Activated CD4-positive, alpha-beta T cell treated with anti-CD3 and anti-CD28 coated beads, Interleukin-2, amount 10 ng/mL, durations not matched to agents 7 days and 5 days (primary cell): ENCODE measurements at places on chromosomes 1 and 21.

DNA sequence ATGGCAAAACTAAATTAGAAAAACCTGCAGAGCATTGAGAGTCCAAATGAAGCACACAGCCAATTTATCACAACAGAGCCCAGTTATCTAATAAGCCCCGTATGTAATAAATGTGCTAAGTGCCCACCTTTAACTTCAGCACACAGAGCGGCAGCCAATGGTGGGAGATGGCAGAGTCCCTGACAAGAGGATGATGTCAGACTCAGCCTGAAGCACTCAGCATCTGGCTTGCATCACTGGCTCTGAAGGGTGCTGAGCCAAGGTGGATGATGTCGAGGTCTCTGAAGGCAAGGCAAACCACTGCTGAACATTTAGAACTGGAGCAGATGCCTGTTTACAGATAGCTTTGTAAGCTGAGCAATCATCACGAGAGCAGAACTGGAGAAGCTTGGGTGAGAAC is 118.3 kb downstream of the NUF2 start:
- DNase-seq = no peak
- no peak overlapping the region for H3K27ac ChIP-seq
- H3K4me1 ChIP-seq = no peaks in the 10 kb centered on the region

DNA sequence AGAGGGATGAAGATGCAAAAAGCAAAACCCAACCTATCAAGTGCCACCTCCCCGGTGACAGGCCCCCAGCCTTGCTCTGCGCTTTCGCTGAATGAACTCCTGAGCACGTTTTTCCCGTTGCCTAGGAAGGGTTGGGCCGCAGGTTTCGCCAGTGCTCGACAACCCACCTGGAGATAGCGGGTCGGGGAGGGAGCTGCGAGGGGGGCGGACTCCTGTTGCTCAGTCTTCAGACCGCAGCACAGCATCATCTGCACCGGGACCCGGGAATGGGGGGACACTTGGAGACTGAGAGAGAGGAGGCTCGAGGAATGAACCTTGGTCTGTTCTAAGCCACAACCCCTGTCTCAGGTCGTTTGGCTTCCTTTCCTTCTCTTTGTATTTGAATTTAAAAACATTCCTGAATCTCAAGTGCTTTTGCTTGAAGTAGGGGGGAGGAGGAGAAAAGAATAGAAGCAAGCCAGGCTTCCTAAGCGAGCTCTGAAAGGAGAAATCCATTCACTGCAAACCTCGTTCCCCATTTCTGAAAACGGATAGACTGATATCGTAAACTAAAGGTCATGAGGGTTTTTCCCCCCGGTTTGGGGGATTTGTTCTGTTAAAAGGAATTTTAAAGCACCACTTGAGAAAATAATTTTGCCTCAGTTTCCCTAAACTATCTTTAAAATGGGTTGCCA is 1.2 kb downstream of the AK5 start:
- peaks cover 10% of the 10 kb centered on the region for H3K27me3 ChIP-seq
- H3K27ac ChIP-seq = no peak overlapping the region
- H3K4me1 ChIP-seq = peaks cover 31% of the 10 kb centered on the region

- no peak overlapping the region for H3K27ac ChIP-seq
- DNase-seq = no peak
- peaks cover 15% of the 10 kb centered on the region for H3K36me3 ChIP-seq
- peaks cover 1% of the 10 kb centered on the region for H3K27me3 ChIP-seq
- H3K4me3 ChIP-seq = no peak overlapping the region
Measured at GRCh38 chr21:44614161-44614631, 2.3 kb downstream of the KRTAP10-8 start.

DNA sequence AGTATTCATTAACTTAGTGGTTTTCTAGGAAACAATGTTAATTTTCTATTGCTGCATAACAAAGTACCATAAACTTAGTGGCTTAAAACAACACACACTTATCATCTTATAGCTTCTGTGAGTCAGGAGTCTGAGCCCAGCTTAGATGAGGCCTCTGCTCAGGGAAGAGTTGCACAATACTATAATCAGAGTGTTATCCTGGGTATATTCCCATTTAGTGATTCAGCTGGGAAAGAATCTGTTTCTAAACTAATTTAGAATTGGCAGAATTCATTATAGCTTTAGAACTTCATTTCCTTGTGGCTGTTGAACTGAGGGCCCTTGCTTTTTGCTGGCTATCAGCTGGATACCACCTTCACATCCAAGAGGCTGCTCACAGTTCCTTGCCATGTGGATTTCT is 515.5 kb downstream of the BRINP3 start:
- H3K27ac ChIP-seq = no peak overlapping the region
- H3K36me3 ChIP-seq = no peaks in the 10 kb centered on the region
- no peaks in the 10 kb centered on the region for H3K4me1 ChIP-seq
- no peaks in the 10 kb centered on the region for H3K27me3 ChIP-seq
- DNase-seq = no peak

GRCh38 chr21:44555200-44555875 is 3.3 kb downstream of the KRTAP10-3 start:
- H3K27me3 ChIP-seq = peaks cover 3% of the 10 kb centered on the region
- H3K4me1 ChIP-seq = no peaks in the 10 kb centered on the region
- no peak overlapping the region for H3K27ac ChIP-seq

DNA sequence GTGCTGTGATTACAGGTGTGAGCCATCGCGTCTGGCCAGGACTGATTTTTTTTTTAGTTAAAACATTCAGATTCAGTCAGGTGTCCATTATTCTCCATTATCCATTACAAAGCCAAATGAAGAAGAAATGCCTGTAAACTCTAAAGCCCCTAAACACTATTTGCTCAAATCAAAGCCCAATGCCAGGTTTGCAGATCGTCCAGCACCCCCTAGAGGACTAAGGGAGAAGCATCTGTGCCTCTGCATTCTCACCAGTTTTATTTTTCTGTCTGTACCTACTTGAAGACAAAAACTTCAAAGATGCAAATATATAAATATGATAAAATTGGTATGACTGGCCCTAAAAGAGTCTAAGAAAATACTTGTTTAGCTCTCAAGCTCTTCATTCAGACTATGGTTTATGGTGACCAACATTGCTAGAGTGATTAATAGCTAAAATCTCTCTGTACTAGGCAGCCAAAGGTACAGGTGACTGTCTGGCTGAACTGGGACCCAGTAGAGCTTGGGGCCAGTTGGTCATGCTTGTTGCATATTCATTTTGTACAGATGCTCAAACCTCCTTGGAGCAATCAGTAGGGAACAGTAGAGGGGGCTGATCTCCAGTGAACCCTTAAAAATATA is 138.4 kb downstream of the SYT2 start:
- peak; percentile 26 for DNase-seq
- no peaks in the 10 kb centered on the region for H3K27me3 ChIP-seq
- H3K36me3 ChIP-seq = peaks cover 8% of the 10 kb centered on the region
- H3K4me3 ChIP-seq = no peak overlapping the region
- H3K4me1 ChIP-seq = peaks cover 3% of the 10 kb centered on the region

DNA sequence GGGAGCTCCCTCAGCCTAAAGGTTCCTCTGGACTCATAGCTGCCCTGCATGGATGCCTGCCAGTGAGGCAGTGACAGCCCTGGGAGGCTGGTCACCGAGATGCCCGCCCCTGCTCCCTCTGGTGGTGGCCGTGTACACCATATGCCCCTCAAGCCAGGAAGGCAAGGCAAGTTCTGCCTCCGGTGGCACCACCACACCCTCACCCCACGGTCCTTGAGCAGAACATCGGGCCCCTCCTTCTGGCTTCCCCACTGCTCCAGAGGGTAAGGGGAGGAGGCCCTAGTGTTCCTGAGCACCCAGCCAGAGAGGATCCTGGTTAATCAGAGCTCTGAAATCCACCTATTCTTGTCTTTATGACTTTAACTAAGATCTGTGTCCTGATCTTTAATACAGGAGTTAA is 1.5 kb upstream of the S100A14 start:
- peak; percentile 85 for DNase-seq
- H3K27ac ChIP-seq = peak overlapping the region; percentile 68
- no peaks in the 10 kb centered on the region for H3K36me3 ChIP-seq
- no peak overlapping the region for H3K4me3 ChIP-seq
- peaks cover 7% of the 10 kb centered on the region for H3K4me1 ChIP-seq
- H3K27me3 ChIP-seq = no peaks in the 10 kb centered on the region

DNA sequence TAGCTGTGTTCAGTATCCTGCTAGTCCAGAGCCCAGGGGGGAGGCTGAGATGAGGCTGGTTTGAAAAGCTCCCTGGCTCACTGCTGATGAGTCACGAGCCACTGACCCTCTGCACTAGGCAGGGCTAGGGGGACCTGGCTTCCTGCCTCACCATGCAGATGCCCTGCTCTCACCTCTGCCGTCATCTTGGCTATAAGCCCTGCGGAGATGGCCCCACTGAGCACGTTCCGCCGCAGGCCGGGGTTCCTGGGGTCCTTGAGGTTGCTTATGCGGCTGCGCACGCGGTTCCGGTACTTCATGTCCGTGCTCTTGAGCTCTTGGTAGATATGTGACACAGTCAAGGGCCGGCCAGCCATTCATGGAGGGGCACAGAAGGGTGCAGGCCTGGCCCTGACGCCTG is 24.1 kb upstream of the ZNF436 start:
- peaks cover 3% of the 10 kb centered on the region for H3K36me3 ChIP-seq
- DNase-seq = no peak
- no peak overlapping the region for H3K4me3 ChIP-seq
- no peak overlapping the region for H3K27ac ChIP-seq
- peaks cover 4% of the 10 kb centered on the region for H3K4me1 ChIP-seq
- H3K27me3 ChIP-seq = no peaks in the 10 kb centered on the region

DNA sequence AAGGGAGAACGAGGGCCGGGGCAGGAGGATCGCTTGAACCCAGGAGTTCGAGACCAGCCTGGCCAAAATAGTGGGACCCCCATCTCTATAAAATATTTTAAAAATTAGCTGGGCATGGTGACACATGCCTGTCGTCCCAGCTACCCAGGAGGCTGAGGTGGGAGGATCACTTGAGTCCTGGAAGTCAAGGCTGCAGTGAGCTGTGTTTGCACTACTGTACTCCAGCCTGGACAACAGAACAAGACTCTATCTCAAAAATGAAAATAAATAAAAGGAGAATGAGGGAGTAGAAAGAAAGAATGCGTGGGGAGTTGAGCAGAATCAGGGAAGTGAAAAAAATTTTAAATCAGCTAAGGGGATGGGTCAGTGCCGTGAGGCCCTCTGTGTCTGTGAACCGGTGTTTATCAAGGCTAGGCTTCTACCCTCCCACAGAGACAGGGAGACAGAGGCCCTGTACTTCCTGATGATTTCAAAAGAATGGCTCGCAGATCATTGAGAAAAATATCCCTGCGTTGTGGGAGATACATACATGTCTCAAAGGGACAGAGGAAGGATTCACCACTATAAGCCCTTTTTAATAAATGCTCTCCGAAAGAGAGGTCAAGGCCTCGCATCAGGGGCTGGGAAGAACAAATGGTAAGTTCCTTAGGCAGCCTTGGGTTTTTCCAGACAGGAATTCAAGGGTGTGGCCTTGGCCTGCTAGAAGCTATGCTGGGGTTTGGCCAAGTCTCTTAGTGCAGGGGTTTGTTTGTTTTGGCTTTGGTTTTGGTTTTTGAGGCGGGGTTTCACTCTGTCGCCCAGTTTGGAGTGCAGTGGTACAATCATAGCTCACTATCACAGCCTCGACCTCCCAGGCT is 20.7 kb downstream of the IL10RB start:
- no peak for DNase-seq
- H3K27ac ChIP-seq = no peak overlapping the region
- no peaks in the 10 kb centered on the region for H3K27me3 ChIP-seq
- no peak overlapping the region for H3K4me3 ChIP-seq
- H3K36me3 ChIP-seq = peaks cover 55% of the 10 kb centered on the region
- peaks cover 19% of the 10 kb centered on the region for H3K4me1 ChIP-seq

GRCh38 chr1:179883745-179884138 is 1.7 kb downstream of the TOR1AIP1 start:
- H3K4me3 ChIP-seq = peak overlapping the region; percentile 87
- H3K4me1 ChIP-seq = peaks cover 56% of the 10 kb centered on the region
- peaks cover 23% of the 10 kb centered on the region for H3K36me3 ChIP-seq
- H3K27me3 ChIP-seq = no peaks in the 10 kb centered on the region
- DNase-seq = peak; percentile 73
- H3K27ac ChIP-seq = peak overlapping the region; percentile 99
